ENCODE measurements at places on chromosomes 4 and X.

- DNase-seq = no peak
These were observed 28.8 kb upstream of the GRIA3 start for GRCh38 chrX:123155327-123155726.

- DNase-seq = no peak
These were observed 504.5 kb downstream of the NLGN4X start for GRCh38 chrX:5724123-5724522.

DNA sequence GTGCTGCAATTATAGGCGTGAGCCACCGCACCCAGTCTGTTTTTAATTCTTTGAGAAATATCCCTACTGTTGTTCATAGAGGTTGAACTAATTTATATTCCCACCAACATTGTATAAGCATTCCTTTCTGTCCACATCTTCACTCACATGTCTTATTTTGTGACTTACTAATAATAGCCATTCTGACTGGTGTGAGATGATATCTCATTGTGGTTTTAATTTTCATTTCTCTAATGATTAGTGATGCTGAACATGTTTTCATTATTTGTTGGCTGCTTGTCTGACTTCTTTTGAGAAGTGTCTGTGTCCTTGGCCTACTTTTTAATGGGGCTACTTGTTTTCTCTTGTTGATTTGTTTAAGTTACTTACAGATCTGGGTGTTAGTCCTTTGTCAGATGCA is 310.9 kb upstream of the MAOA start:
- DNase-seq = no peak

DNA sequence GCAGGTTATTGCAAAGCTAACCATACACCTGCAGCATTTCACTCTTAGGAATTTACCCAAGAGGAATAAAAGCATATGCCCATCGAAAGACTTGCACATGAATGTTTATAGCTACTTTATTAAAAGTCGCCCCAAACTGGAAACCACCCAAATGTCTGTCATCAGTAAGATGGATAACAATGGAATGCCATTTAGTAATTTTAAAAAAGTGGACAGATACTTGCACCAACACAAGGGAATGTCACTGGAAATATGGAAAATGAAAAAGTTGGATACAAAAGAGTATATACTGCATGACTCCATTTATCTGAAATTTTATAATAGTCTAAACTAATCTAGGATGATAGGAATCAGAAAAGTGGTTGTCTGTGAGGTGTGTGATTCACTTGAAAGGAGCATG is 12.9 kb downstream of the GK start:
- no peak for DNase-seq

DNA sequence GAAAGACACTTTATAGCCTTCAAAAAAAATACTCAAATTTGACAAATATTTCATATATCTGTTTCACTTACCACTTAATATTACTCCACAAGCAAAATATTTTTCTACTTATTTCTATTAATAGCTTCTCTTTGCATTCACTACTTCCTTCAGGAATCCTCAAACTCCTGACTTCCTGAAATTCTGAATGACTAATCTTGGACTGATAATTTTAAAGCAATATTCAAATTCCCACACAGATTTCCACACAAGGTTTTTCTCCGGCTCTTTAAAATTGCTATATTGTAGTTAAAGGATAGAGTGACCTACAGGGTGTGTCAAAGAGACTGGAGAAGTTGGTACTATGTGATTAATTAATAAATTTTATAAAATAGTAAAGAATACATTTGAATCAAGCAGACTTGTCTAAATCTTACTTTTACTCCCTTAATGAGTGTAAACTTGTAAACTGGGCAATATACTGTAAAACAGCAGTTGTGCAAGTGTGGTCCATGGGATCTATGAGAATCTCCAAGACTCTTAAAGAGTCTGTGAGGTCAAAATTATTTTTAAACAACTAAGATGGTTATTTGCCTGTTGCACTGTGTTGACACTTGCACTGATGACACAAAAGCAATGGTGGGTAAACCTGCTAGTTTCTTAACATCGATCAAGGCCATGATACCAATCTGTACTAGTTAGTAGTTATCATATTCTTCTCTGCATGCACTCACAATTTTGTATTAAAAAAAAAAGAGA is 44.5 kb downstream of the ANKRD17 start:
- DNase-seq = no peak

GRCh38 chr4:110049951-110050925 is 137.6 kb downstream of the EGF start:
- no peak for DNase-seq

DNA sequence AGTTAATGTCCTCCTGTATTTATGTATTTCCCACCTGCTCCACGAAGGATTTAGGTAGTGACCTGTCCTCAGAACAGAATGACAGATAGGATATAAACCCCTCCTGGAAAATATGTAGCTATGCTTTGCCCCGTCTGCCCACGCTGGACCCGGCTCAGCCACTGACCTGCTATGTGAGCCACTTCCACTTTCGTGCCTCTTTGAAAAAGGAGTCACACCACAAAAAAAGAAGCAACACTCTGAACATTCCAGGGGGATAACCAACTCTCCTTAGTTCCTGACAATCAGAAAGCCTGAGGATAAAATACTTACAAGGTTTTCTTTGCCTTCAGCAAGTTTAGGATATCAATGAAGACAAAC is 11.1 kb downstream of the ACSL1 start:
- DNase-seq = no peak

DNA sequence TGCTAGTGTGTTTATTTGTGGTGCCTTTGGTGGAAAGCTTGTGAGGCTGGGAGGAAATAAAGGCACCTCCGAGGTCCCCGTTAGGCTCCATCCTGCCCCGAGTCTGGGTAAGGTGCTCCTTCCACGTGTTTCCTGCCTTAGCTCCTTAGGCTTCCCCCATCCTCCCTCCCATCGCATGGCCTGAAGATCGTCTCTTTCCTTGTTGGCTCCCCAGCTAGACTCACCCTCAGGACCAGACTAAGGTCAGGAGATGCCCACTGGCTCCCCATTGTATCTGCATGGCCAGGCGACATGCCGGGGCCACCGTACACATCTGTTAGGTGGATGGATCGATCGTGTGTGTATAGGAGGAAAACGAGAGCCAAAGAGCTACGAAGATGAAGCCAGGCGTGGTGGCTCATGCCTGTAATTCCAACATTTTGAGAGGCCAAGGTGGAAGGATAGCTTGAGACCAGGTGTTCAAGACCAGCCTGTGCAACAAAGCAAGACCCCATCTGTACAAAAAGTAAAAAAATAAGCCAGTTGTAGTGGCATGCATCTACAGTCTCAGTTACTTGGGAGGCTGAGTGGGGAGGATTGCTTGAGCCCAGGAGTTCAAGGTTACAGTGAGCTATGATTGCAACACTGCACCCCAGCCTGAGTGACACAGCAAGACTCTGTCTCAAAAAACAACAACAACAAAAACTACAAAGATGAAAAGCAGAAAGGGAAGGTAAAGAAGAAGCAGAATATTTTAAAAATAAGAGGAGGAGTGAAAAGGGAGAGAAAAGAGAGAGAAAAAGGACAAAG is 53.7 kb downstream of the SEPSECS start:
- DNase-seq = peak; percentile 9

DNA sequence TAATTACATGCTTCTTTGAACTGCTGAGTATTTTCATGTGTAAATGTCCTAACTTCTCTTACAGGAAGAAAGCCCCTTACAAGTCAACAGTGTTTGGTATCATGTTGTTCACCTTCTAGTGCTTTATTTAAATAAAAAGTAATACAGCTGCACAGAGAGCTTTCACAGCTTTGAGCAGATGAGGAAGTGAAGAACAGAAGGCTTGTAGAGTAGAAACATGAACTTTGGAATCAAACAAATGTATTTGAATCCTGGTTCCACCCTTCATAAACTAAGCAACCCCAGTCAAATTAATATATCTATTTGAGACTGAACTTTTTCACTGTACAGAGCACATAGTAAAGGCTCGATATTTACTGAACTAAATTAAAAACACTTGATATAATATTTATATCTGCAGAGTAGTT is 120.5 kb downstream of the CAMK2D start:
- no peak for DNase-seq

- DNase-seq = no peak
These were observed 238.8 kb downstream of the ANK2 start for GRCh38 chr4:113288257-113288656.

DNA sequence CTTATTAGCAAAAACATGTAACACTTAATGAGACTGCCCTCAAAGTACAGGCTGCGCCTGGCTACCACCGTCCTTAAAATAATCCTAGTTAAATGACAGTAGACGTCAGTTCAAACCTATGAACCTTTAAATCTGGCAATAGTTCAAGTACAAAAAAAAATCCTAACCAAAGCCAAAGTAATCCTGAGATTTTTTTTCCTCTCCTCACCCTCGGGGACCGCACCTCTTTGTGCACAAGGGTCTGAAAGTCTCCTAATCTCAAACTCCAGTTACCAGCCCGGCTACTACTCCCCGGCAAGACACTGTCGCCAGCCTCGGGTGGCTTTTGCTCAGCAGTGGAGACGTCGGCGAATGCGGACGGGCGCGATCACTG is 439 bp downstream of the SEC31A start:
- DNase-seq = no peak

GRCh38 chr4:117466388-117466787 is 381.0 kb upstream of the TRAM1L1 start:
- DNase-seq = peak; percentile 41

GRCh38 chr4:108135549-108136209 is 33.1 kb downstream of the LEF1 start:
- peak; percentile 86 for DNase-seq

DNA sequence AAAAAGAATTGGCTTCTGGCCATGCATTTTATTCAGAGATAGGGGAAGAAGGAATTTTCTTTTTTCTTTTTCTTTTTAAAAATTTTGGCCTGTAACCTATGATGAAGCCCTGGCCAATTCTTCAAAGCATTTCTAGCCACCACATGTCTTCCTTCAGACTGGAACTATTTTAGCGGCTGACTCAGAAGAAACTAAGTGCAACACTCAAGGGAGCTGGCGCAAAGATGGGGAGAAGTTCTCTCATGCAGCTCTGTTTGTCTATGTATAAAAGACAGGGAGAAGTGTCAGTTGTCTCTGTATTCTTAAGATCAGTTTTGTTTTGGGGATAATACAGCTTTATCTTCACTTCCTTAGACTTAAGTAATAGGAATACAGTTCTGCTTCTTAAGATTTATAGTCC is 46.1 kb downstream of the MBNL3 start:
- DNase-seq = no peak

DNA sequence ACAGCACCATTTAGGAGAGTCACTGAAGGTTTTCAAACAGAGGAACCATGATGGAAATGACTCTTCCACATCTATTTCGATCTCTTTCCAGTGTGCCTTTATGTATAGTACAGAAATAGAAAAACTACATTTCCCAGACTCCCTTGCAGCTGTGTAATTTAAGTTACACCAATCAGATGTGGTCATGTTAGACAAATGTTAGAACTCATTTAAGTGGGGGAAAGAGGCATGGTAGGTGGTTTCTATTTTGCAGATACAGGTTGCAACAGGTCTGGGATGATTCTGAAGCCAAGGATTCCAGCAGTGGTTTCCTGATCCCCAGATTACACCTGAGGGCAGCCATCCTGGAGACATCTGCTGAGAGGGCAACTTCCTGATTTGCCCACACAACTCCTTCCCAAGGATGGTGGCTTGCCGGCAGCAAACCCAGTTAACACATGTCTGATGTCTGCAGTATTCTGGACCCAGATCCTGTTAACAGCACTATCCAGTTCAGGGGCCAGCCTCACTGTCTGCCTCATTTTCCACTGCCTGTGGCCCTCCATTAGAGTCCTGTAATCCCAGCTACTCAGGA is 38.7 kb upstream of the PDK3 start:
- no peak for DNase-seq

DNA sequence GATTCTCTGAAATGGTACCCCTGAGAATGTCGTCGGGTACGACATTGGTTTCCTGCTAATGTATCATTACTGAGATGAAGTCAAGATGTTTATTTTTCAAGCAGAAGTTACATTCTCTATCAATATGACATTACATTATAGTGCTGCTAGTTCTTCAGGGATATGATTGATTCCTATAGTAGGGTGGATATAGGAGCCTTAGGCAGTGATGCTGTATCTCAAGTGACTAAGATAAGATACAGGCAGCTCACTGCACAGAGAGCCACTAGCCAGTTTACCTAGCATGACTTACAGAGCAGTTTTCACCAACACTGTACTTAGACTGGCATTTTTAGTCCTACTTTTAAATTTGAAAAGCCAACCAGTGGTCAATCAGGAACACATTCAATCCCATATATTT is 154.9 kb downstream of the FANCB start:
- DNase-seq = no peak

DNA sequence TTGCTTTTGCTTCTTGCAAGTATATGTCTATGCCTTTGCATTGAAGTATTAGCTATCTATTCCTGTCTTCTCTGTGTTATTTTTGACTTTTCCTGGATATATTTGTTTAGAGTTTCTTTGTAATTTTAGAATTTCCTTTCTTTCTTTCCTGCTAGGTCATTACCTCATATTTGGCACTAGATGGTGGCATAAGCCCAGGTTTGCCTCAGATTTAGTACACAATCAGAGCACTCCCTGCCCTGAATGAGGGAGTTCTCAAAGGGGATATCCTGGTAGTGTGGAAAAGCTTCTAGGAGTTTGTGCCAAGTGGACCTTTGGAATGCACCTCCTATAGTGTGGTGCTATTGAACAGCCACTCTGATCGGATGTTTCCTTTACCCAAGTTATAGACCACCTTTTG is 181.6 kb downstream of the UGT8 start:
- DNase-seq = peak; percentile 39

- DNase-seq = peak; percentile 64
These were observed 14.9 kb upstream of the PORCN start for GRCh38 chrX:48493890-48494364.

- DNase-seq = no peak
These were observed 7.3 kb upstream of the NSG1 start for GRCh38 chr4:4379540-4380087.

DNA sequence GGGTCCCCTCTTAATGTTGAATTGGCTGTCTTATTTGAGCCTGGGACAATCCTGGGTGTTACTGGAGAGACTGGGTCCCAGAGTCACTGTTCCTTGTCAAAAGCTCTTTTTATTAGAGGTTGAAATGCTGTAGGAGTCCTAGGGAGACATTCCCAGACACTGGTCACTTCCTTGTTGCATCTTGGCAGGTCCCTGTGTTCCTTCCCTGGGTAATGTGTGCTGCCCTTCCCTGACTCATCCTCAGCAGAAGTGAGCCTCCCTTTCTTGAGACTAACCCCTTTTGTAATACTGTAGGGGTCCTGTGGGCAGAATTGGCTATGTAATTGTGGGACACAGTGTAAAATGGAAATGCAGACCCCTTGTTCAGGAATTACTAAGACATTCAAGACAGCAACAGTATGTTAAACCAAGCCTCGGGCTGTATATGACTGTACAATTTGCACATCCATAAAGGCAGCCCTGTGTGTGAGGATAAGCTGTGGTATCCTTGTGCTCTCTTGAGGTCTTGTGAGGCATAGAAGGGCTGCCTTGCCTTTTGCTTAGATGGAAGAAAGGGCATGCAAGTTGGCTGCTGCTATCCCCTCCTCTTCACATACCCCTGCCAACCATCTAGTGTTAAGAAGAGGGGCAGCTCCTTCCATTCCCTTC is 53.5 kb downstream of the DCLK2 start:
- no peak for DNase-seq

DNA sequence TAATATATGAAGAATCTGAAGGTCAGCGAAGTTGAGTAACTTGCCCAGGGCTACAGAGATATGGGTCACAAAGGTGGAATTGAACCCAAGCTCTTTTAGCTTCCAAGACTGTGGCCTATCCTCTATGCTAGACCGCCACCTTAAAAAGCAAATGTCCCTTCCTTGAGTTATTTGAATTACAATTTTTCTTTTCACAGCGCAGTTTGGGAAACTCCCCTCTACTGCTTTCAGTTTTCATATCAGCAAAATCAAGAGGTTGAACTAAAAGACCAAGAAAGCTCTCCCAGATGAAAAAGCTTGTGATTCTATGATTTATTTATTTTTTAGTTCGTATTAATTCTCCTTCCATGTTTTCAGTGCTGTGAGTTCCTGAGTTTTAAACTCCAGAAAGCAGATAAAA is 174.5 kb upstream of the C1QTNF7 start:
- no peak for DNase-seq
